Stimulated activated CD8-positive, alpha-beta memory T cell treated with anti-CD3 and anti-CD28 coated beads, Interleukin-7, amount 100 ng/mL, for 1 hour (primary cell): ENCODE measurements at places on chromosomes 12 and 14.

- DNase-seq: no peak
Observed at GRCh38 chr12:103799857-103800771, 40.9 kb downstream of the NT5DC3 start.

DNA sequence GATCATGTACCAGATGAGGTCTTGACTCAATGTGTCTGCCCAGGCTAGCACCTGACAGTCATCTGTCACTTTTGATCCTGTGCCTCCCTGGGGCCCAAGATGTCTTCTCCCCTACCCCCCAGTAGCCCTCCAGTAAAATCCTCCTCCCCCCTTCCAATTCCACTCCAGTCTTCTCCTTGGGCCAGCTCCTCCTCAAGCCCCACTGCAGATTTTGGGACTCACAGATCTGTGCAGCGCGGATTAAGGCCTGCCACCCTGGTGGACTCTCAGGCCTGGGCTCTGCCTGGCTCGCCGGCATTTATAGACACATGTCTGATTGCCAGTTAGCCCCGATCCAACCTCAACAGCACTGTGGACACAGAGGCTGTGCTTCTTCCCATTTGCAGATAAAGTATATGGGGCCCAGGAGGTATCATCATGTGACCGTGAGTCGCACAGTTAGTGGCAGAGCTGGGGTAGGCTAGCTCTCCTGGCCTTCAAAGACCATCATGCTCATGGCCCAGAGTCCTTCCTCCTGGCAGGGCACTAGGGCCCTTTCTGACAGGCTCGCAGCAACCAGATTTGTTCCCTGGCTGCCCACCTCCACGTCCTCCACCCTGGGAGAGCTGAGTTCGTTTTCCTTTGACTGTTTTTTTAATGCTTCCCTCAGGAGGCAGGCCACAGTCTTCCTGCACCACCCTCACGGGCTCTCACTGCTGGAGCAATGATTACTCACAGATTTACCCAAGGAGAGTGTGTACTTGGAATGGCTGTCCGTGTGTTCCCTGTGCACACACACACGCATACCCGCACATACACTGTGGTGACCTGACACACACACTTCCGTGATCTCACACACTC, 98.3 kb upstream of the DIO3 start:
- no peak for DNase-seq

GRCh38 chr12:50232771-50233209, 50.5 kb downstream of the LIMA1 start:
- no peak for DNase-seq

DNA sequence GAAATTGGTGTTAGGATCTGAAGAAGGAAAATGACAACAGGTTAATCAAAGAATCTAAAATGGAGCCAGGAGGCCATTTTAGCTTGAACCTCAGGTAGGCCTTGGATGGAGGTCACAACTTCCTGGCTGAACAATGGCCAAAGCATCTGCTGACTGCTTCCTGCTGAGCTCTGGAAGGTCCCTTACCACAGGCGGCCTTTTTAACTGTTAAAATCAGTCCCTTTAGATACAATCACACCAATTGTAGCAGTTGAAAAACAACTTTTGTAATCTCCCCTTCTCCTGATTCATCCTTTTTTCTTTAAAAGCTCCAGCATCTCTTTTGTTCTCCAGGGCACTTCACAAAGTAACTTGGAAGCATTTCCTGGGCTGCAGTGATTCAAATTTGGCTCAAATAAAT, 388.8 kb downstream of the PDZRN4 start:
- DNase-seq: no peak

GRCh38 chr14:87088588-87088987, 904.4 kb downstream of the GALC start:
- DNase-seq: no peak

DNA sequence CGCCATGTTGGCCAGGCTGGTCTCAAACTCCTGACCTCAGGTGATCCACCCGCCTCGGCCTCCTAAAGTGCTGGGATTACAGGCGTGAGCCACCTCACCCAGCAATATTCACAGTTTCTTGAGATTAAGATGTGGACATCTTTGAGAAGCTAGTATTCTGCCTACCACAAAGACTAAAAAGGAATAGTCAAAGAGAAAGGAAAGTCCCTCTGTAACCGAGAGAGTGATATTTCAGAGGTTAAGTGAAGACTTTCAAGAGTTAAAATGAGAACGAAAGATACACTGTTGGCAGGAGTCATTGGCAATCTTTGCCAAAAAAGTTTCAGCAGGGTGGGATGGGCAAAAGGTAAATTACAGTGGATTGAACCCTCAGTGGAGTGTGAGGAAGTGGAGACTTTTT, 15.6 kb downstream of the DGKA start:
- no peak for DNase-seq

DNA sequence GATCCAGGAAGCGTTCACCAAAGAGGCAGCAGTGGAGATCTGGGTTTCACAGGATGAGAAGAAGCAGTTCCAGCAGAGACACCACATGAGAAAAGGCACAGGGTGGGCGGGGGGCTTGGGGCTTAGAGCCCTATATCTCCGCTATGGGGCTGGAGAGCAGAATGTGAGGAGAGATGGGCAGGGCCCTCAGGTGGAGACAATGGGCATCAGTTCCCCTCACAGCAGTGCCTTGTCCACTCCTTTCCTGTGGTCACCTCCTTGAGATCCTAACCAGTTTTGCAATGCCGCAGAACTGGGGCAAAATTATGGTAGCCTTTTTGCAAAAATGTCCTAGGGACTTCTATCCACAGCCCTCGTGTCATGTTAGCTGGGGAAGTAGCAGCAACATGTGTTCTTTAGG, 27.5 kb downstream of the DHRS2 start:
- no peak for DNase-seq

DNA sequence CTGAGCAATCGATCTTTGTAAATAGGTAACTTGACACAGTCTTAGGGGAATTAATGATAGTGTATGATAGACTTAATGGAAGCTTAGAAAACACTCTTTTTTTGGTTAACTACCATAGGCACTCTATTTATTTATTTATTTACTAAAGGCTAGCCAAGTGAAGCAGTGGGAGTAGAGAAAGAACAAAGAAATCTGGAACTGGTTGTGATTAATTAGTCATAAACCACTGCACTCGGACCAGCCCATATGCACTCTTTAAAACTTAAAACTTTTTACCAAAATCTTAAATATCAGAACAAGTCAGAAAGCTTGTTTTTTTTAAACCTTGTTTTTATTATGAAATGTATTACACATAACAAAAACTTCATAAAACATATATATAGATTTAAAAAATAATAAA, 49.5 kb upstream of the SRP54 start:
- DNase-seq: no peak

GRCh38 chr12:18436170-18436569, 174.9 kb downstream of the PIK3C2G start:
- no peak for DNase-seq

- DNase-seq: no peak
Observed at GRCh38 chr14:23117371-23118020, 1.6 kb downstream of the CEBPE start.

DNA sequence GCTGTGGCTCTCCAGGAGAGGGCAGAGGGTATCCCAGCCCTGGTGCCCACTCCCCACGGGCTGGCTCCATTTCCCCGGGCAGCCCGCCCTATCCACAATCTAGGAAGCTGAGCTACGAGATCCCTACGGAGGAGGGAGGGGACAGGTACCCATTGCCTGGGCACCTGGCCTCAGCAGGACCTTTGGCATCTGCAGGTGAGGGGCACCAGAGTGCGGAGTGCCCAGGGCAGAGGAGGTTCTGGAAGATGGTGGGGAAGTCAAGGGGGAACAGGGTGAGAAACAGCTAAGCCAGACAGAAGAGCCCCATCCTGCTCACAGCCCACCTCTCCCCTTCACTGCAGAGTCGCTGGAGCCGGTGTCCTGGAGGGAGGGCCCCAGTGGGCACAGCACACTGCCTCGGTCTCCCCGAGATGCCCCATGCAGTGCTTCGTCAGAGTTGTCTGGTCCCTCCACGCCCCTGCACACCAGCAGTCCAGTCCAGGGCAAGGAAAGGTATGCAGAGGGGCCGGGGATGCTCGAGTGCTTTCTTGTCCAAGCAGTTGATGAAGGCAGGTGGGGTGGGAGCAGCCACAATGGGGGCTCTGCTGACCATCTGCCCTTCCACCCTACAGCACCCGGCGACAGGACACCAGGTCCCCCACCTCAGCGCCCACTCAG, 10.3 kb downstream of the TNS2 start:
- DNase-seq: no peak

- no peak for DNase-seq
Observed at GRCh38 chr12:77916276-77916675, 85.6 kb downstream of the NAV3 start.

GRCh38 chr12:28096649-28097048, 93.6 kb upstream of the CCDC91 start:
- no peak for DNase-seq

DNA sequence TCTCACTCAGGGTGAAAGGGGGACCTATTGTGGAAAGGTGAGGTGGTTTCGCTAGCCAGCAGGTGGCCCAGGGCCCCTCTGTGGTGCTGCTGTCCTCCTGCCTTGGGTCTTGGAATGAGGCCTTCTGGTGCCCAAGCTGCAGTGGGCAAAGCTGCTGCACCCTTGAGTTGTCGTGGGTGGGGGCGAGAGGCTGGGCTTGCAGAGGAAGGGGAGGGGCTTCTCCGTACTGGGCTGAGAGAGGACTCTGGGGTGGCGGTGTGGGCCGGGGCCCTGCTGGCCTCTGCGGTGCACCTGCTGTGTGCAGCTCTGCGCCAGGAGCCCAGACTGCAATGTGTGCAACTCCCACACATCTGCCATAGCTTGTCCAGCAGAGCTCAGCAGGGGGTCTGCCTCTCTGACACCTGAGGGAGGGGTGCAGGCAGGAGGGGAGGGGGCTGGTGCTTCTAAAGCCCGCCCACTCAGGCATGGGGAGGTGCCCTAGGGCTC, 145.8 kb downstream of the KIF26A start:
- no peak for DNase-seq

- no peak for DNase-seq
Observed at GRCh38 chr14:104460791-104461651, 118.5 kb upstream of the C14orf180 start.

DNA sequence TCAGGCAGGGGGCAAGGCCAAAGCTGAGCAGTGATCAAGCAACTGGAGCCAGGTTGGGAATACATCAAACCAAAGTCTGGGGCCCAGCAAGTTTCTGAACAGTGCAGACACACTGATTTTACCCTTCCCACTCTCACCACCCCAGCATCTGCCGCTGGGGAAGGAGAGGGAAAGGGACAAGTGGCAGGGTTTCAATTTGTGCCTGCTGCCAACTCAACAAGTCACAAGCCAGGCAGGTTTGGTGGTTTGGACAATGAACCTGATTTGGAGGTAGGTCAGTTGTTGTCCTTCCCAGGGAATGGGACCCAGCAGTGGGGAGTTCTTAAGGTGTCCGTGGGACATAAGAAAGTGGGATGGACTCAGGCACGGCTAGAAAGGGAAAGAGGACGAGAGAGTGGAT, 151.9 kb upstream of the NOS1 start:
- no peak for DNase-seq

DNA sequence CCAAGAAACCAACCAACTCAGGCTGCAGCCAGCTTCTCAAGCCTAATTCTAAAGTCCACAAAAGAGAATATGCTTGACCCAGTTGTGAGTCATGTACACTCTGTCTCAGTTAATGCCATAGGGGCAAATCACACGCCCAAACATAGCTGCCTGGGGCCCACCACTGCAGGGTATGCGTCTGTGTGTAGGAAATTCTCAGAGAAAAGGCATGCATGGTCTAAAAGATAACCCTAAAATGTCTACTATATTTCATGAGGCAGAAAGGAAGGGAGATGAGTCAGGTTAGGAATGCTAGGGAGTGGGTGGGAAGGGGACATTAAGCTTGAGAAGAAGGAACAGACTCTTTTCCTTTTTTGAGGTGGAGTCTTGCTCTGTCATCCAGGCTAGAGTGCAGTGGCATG, 22.3 kb upstream of the SPTLC2 start:
- no peak for DNase-seq

- DNase-seq: no peak
Observed at GRCh38 chr12:114598111-114598510, 85.9 kb downstream of the TBX3 start.

DNA sequence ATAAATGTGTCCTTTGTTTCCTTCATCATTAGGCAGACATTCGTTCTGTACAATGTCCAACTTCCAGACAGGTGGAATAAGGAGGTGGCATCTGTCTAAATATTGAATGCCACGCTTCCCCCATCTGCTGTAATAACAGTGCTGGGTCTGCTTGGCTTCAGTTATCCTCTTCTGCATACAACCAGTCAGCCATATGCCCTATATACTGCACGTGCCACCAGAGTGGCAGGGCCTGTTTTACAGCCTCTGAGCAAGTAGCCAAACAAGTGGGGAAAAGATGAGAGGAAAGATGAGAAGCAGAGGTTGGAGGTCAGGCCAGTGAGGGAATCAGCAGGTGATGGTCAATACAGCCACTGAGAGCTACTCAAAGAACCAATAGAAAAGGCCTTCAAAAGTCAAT, 55.4 kb downstream of the OTX2 start:
- DNase-seq: no peak

- DNase-seq: no peak
Observed at GRCh38 chr12:96493106-96493505, 3.7 kb downstream of the CFAP54 start.

DNA sequence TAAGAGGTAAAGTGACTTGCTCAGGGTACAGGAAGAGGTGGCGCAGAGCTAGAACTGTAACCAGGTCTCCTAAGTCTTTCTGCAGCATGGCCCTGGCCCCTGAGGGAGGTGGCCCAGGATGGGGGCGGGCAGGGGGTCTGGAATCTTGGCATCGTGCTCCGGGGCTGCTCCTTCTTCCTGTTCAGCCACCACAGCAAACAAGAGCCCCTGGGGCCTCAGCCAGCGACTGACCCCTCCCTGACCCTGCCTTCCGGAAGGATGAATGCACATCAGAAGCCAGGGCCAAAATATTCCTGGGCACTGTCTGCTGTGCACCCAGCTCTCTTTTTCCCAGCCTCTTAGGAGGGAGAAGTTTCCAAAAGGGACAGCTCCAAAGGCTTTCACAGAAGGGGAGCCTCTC, 242.8 kb downstream of the DPF3 start:
- no peak for DNase-seq

GRCh38 chr12:93127582-93128331, 198.7 kb upstream of the EEA1 start:
- DNase-seq: no peak

GRCh38 chr12:88925454-88925853, 345.2 kb upstream of the KITLG start:
- DNase-seq: no peak

DNA sequence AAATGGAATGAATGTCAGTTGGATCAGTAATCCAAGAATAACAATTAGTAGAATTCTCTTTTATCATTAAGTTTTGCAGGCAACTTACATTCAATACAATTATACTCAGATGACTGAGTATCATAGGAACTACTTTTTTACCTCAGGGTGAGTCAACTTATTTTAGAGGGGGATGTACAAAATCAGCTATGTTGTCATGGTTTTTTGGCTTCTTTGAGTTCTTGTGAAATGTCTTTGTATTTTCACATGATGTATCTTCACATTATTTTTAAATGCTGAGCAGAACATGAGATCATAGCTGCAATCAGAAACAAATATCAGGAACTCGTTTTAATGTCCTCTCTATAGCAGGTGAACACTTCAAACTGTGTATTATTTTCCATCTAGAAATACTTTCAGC, 65.3 kb upstream of the PTPRR start:
- DNase-seq: no peak
